ENCODE measurements at places on chromosomes 7 and 10.

DNA sequence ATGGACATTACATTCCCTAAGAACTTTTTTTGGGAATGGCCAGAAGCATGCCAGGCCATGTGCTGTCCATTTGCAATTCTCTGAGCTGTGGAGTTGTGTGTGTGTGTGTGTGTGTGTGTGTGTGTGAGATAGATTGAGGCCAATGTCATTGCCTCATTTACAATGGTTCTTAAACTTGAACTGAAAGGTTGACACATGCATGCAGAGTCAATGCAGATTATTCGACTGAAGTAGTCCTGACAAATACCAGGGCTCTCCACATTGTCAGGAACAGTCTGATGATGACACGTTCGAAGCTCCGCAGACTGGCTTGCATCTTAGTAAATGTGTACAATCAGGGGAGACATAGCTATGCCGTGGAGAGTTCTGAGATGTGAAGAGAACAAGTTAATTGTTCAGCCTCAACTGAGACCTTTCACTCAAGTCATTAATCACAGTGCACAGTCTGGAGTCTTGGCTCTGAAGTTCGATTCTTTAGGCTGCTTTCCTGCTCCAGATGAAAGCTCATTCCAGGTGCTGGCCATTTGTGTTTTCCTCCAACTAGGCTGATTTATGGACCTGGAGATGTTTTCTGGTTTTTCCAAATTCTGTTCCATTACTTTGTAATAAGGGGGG is 921.9 kb downstream of the LRMDA start:
- no peak for DNase-seq

GRCh38 chr10:104349623-104350126 is 4.0 kb upstream of the CFAP58 start:
- no peak for DNase-seq

DNA sequence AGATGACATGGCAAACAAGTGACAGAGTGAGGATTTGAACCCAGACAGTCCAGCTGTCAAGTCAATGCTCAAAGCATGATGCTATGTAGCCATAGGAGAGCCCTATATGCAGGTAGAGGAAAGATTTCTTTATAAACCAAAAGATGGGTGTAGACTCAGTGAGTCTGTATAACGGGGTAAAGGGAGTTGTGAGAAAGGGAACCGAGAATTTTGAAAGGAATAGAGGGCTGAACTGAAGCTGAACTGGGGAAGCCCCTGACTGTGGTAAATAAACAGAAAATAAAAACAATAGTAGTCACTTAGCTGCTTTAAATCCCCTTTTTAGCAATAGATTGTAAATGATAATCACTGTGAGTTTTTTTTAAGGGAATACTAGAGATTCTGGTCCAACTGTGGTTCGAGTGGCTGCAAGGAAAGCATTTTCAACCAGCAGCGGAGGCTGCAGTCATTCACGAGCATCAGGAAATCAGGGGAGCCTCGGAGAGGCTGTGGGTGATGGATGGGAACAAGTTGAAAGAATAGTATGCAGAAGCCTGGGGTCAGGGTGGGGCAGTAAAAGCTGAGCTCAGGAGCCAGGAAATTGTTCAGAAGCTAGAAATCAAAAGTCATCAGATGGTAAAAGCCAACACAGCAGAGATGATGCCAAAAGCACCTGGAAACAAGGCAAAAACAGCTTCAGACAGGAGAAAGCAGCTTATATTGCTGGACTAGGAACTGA is 393.5 kb downstream of the GFRA1 start:
- no peak for DNase-seq

DNA sequence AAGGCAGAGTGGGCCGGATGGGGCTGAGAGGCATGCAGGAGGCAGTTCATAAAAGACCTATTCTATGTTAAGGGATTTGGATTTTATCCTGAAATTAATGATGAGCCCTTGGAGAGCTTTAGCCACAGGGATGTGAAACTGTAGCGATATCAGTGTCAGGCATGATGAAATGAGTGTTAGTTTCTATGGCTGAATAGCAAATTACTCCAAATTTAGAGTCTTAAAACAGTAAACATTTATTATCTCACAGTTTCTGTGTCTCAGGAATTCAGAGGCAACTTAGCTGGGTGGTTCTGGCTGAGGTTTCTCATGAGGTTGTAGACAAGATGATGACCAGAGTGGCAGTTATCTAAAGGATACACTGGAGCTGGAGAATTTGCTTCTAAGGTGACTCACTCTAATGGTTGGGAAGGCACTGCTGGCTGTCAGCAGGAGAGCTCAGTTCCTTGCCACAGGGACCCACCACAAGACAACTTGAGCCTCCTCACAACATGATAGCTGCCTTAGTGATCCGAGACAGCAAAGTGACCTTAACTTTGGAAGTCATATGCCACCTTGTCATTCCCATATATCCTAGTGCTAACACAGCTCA is 36.7 kb upstream of the SFTPD start:
- no peak for DNase-seq

All from colonic mucosa (tissue), 4 donors.